ENCODE measurements at places on chromosomes 5 and 9.

DNA sequence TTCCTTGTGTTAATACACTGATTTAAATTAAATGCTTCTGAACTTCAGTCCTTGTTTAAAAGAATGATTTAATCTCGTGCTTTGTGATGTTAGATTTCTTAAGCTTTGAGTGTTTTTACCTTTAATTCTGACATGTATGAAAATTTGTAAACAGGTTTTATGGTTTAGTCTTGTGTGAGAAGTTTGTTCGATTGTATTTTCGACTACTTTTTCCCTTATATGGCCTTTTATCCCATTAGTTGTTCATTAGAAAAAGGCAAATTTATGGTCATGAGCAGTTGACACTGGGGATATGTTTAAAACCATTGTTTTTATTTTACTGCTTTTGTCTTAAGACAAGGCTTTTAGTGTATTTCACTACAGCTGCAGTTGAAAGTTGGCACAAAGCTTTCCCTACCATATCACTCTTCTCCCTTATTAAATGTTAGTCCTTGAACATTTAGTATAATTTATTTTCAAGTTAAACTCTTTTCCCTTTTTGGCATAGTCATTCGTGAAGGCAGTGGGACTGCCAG lies 3.3 kb downstream of the UBE2R2 start:
- no peak for DNase-seq

GRCh38 chr5:146208916-146209522 lies 5.6 kb downstream of the RBM27 start:
- no peak for DNase-seq

GRCh38 chr5:115295777-115296123 lies 704 bp downstream of the CCDC112 start:
- no peak for DNase-seq

DNA sequence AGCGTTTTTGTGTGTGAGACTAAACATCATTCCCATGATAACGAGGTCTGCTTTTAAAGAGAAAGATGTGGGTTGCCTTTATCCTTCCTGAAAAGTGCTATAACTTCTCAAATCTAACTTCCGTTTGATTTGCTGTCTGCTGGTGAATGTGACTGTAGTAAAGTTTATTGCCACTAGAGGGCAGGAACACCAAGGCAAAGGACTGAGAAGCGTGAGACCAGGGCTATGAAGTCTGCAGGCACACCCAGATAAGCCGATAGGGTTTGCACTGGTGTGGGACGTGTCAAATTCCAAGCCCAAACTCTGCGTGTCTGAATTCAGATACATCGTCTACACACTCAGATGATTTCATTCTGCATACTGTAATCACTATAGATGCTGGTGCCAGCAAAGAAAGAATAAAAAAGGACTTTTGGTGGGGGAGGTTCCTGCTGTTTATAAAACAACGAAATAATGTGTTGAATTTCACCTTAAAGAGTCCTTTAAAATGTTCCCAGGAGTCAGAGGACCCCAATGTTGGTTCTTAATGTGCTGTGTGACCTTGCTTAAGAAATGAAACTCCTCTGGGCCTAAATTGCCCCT lies 87.2 kb downstream of the PTTG1 start:
- DNase-seq, result no peak

DNA sequence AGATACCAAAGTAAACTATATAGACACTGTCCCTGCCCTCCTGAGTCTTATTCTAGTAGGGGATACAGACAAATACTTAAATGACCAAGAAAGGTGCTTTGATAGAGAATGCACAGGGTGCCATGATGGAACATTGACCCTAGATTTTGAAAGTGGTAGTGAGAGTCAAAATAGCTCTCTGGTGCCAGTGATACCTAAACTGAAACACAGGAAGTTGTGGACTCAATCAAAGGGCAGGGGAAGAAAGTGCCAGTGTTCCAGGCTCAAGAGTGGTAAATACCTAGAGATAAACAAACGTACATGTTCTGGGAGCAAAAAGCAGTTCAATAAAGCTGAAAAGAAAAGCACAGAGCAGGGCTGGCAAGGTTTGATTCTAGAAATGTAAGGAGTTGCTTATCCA lies 267.6 kb downstream of the ISL1 start:
- no peak for DNase-seq

DNA sequence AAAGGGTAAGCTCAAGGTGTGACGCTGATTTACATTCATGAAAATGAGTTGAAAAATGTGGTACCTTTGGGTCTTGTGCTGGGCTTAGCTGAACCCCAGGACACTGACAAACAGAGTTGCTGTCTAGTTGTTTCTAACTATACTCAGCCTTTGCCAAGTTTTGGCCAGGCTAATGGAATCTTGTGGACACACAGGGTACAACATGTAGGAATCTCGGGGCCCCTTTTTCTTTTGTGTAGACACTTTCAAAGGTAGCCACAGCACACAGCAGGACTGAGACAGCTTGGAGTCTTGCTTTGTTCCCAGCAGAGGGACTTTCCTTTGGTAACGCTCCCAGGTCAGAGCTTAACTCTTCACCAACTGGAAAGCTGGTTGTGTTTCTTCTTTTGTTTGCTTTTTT lies 7.8 kb downstream of the LIX1 start:
- no peak for DNase-seq

GRCh38 chr5:33631139-33631538 lies 190.4 kb downstream of the TARS1 start:
- DNase-seq, result no peak

DNA sequence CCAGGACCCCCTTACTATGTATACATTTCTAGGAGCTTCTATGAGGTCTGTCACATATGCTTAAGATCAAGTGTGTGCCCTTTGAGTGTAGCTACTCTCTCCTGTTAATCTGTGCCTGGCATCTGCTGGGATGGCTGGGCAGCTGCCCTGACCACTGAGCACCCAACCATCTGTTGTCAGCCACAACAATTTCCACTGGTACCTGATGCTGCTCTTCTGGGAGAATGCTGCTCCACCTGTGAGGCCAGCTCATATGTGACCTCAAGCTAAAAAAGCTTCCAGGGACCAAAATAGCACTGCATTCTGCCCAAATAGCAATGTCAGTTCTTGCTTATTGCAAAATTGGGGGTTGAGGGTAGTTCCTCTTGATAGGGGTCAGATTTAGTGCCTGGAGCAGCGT lies 595.6 kb downstream of the RAB3C start:
- DNase-seq, result no peak

- DNase-seq, result no peak
Observed at GRCh38 chr5:84370176-84370575, 14.5 kb downstream of the EDIL3 start.

GRCh38 chr9:96136992-96137670 lies 164.8 kb downstream of the HSD17B3 start:
- DNase-seq, result no peak

DNA sequence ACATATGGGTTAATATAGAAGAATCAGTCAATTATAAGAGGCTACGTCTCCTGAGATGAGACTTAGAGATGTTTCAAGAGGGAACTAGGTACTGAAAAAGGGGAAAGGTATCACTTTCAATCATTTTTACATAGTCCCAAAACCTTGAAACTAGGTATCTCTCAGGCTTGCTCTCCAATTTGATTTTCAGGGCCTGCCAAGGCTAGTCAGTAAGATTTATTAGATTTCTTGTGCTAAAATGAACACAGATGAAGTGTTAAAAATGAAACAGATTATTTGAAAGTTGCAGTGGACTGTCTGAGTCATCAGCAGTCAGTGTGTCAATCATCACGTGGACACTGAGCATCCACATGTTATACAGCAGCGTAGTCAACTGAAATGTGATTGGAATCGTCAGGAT lies 591.1 kb downstream of the DTWD2 start:
- no peak for DNase-seq

DNA sequence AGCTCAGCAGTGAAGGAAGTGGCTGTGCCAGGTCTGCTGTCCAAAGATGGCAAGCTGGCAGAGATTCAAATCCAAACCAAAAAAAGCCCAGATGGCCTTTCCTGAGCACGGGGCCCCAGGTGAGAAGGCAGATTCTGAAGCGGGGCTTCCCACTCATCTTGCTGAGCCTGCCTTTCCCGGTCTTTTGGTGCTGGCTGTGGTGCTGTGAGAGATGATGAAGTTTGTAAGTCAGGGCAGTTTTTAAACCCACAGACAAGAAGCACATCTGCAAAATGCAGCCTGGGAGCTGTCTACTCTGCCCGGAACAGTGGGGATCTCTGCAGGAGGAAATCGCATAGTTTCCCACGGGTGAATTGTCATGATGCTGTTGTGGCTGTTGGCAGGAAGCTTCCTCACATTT lies 85.0 kb upstream of the IRX4 start:
- DNase-seq, result no peak

- no peak for DNase-seq
Observed at GRCh38 chr5:96794757-96795156, 13.0 kb downstream of the ERAP1 start.

DNA sequence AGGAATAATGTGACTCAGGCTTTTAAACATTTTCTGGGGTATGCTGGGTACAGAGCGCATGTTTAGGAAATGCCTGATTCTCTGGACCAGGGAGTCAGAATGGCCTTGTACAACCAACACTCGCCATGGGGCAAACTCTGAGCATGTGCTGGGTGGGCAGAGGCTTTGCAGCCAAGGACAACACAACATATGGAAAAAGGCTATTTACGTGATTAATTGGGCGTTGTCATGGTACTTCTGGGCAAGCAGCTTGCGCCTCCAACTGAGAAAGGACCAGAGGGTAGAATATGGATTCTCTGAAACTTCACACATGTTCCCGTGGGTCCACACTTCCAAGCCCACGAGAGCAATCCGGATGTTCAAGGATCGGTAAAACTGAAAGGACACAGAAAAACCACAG lies 49.1 kb downstream of the NIPAL4 start:
- DNase-seq, result no peak

DNA sequence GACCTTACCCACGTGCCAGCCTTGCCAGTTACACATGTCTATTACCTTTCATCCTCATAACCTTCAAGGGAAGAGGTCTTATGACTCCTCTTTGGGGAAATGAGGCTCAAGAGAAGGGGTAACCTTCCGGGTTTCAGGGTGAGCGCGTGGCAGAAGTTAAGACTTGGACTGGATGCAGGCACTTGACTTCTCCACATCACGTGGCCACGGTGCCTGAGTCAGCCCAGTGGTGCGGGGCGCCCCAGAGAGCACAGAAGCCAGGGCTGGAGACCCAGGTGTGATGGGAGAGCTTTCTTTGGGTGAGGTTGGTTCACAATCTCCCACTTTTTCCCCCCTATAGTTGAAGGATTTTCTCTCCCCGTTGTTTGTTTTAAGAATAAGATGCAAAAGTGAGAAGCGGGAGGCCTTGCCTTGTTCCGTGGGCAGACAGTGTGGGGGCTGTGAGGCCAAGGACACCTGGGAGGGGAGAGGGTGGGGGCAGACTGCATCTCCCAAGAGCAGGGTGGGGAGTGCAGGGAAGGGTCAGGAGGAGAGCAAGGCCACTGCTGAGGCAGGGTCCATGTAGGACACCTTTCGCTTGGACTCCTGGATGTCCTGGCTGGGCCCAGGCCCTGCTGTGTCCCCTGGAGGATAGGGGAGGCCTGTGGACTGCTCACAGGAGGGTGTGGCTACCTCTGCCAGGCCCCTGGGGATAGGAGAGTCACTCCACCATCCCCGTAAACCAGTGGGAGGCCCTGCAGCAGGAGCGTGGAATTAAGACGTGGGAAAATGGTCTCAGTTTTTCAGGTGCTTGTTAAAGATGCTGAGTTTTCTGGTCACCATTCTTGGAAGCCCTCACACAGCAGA lies 90.0 kb upstream of the CTSL start:
- no peak for DNase-seq

Measured in posterior vena cava (tissue), 2 donors.